Erythroblast (primary cell): ENCODE measurements at places on chromosomes 3 and 15.

DNA sequence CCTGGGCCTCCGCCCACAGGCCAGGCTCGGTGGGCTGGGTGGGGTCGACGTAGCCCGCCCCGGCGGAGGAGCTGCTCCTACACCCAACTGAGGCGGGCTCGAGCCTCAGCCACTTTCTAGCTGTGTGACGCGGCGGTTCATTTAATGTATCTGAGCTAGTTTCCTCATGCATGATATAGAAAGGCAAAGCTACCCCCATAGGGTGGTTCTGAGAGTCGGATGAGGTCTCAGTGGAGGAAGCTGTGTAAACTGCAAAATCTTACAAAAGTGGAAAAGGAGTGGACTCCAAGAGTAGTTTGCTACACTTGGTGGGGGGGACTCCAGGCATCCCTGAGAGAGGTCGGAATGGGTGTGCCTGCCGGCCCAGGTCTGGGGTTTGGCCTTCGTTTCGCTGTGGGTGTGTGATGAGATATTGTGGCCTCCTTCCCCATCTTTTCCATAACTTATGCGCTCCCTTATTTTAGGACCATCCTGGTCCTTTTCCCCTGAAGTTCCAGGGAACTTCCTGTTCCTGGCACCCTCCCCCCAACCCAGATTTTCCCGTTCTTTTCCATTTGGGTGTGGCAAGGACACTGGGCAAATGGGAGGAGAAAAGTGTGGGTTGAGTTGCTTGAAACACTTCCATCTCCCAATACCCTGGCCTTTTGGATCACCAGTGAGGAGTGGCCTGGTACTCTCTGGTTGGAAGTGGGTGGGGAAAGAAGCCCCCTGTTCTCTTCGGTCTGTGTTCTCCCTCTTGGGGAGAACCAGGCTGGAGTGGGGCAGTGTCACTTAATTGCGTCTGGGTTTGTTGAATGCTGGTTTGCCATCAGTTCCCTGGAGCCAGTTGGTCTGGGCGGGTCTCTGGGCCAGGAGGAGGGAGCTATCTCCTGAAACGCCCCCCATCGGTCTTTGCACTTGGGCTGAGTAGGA, 1.1 kb downstream of the PDIA5 start:
- peak; percentile 45 for DNase-seq

GRCh38 chr3:41148901-41149300, 50.4 kb upstream of the CTNNB1 start:
- DNase-seq, result no peak

DNA sequence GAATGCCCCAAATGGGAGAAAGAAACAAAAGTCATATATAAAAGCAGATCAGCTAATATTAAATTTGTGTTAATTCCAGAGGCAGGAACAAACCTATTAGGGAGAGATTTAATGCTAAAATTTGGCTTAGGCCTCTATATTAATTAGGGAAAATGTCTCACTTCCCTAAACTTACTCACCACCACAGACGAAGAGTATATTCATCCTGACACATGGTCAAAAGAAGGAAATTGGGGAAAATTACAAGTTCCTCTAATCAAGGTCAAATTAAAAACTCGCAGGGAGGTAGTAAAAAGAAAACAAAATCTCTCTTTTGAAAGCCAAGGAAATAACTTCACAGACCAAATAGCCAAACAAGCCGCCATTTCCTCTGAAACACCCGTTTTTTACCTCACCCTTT, 32.2 kb downstream of the GRM2 start:
- DNase-seq, result no peak

- DNase-seq, result peak; percentile 21
Measured at GRCh38 chr3:128307029-128307633, 153.8 kb downstream of the EEFSEC start.

DNA sequence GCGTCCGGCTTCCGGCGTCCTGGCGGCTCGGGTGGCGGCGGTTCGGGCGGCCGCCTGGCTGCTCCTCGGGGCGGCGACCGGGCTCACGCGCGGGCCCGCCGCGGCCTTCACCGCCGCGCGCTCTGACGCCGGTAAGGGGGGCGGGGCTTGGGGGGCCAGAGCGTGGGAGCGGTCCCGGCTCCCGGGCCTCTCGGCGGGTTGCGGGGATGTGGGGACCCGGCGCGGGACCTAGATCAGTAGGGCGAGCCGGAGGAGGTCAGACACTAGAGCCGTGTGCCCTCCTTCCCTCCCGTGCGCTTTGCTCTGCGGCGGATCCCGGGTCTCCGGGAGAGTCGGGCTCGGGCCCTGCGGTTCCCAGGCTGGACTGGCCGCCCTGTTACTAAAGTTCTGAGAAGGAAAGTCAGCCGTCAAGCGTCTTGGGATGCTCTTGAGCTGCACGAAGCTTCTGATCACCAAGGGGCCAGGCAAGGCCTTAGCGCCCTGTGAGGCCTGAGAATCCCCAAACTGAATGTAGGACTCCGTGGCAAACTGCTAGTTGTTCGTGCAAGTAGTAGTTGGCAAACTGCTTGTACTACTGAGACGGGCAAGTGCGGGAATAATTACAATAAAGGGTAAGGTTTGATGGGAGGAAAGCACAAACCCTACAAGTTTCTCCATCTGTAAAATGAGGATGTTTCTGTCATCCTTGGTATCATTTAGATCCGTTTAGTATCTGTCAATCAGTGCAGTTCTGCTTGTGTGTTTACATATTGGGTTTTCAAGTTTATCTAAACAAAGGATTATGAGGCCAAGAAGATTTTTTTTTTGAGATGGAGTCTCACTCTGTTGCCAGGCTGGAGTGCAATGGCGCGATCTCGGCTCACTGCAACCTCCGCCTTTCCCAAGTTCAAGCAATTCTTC, 587 bp downstream of the PIGX start:
- DNase-seq, result no peak

GRCh38 chr15:29690765-29691475, 131.3 kb downstream of the TJP1 start:
- DNase-seq, result no peak

- no peak for DNase-seq
Measured at GRCh38 chr15:62849316-62850106, 193.0 kb upstream of the TPM1 start.

DNA sequence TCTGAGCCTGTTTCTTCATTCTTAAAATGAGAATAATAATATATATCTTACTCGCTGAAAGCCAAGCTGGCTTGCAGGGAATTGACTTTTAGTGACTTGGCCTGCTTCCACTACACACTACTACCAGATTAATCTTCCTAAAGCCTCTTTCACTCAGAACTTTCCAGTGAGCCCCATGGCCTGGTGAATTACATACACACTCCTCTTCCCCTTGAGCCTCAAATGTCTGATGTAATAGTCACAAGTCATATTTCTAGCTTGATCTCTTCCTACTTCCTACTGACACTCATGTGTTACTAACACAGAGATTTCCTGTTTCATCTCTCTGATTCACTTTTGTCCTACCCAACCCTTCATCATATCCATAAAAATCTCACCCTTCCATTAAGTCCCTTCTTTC, 82.7 kb upstream of the SOX2 start:
- DNase-seq, result no peak

- DNase-seq, result no peak
Measured at GRCh38 chr15:40045572-40046217, 6.7 kb upstream of the SRP14 start.

DNA sequence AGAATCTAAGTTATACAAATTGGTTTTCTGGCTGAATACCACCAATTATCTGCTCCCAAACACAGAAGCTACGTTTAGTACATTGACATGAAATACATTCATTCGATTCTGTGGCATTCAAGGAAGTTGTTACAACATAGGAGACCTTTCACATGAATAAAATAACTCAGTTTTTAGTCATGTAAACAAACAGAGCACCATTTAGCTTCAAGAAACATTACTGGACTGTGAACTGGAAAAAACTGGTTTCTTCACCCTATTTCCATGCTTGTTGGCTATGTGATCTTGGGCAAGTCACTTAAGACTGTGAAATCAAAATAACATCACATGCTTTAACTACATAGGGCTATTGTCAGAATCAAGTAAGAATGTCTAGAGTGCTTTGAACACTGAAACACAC, 46.2 kb downstream of the NRG4 start:
- no peak for DNase-seq

- no peak for DNase-seq
Measured at GRCh38 chr3:99641982-99642381, 3.6 kb downstream of the COL8A1 start.

GRCh38 chr3:111989061-111989678, 9.6 kb upstream of the TAGLN3 start:
- DNase-seq, result peak; percentile 59

DNA sequence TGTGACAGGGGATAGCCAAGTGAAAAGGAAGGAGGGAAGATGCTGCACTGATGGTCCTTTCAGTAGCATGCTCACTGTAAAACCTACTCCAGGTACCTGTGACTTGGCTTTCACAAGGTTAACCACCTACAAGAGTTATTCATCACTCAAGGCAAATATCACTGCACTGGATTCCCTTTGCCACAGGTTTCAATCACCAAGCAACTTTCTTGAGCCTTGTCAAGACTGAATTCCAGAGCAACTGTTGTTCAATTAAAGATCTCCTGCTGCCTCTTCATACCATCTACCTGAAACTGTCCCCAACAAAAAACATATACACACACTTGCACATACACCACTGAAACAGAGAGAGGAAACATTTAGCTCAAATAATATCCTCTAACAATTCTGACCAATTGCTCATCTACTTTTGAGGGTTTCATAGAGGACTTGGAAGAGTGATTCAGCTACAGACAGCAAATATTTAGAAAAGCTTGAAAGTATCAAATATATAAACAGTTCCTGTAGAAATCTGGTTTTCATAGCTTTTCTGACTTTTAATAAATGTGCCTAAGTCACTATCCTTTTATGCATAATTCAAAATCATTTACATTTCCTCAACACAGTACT, 6.5 kb downstream of the IGF2BP2 start:
- no peak for DNase-seq

DNA sequence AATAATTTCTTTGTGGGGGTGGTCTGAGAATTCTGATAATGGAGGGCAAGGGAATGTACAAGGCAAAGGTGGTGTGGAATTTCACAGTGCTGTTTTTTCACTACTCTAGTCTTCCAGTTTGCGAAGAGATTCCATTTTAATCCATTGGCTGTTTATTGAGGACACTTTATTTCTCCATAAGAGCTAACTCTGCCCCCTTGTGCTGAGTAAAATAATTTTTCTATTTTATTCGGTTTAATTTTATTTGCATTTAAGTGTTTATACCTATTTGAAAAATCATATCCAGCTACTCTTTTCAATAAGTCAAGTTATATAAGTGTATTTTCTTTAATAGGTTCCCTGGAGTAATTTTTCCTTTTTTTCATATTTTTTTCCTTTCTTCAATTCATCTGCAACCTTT, 840.1 kb downstream of the TUSC7 start:
- DNase-seq, result no peak

DNA sequence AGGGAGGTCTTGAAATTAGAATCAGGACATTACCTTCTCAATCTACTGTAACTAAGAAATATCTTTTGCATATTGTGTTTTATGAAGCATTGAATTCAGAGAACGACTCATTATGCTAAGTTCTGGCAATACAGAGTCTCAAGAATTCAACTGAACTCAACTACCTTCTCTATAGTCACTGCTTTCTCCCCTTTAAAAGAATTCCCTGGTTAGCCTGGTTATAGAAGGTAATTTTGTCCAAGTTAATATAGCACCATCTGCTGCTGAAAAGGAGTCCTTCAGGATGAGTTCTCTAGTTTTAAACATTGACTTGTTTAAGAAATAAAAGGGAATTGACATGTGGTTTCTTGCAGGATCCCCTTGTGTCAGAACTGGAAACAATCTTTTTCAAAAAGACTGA, 60.2 kb downstream of the IL16 start:
- peak; percentile 8 for DNase-seq

GRCh38 chr3:129599607-129600006, 6.9 kb downstream of the PLXND1 start:
- peak; percentile 21 for DNase-seq

GRCh38 chr15:68083463-68083862, 29.3 kb downstream of the PIAS1 start:
- DNase-seq, result no peak

GRCh38 chr3:177824190-177824786, 627.0 kb upstream of the TBL1XR1 start:
- DNase-seq, result no peak

DNA sequence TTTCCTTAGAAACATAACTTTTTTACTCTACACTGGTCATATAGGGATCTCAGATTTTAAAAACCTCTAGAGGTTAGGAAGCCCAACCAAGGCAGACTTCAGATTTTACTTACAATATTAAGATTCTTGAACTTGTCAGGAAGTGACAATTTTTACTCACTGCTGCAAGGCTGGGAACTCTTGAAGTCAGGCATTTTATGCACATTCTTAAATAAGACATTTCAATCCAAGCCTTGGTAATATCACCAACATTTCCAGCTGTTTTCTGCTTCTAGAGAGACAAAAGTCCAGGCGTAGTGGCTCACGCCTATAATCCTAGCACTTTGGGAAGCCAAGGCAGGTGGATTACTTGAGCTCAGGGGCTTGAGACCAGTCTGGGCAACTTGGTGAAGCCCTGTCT, 33.6 kb upstream of the UBP1 start:
- no peak for DNase-seq

- no peak for DNase-seq
Measured at GRCh38 chr15:58457466-58457965, 25.7 kb downstream of the LIPC start.

DNA sequence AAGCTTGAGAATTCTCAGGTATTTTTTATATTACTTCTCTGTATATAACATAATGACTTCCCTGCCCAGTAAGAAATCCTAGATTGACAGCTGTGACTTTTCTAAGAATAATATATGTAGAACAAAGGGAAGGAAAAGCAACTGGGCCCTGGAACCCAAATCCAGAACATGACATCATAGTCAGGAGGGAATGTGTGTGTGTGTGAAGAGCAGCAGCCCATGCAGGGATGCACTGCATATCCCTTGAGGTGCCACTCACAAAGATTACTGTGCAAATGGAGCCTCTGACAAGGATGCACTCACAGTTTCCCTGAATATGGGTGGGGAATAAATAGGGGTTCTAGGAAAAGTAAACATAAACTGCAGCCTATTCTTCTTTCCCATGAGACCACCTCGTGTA, 279.5 kb downstream of the NEK10 start:
- DNase-seq, result no peak

GRCh38 chr3:120841264-120841663, 66.7 kb upstream of the STXBP5L start:
- DNase-seq, result no peak

DNA sequence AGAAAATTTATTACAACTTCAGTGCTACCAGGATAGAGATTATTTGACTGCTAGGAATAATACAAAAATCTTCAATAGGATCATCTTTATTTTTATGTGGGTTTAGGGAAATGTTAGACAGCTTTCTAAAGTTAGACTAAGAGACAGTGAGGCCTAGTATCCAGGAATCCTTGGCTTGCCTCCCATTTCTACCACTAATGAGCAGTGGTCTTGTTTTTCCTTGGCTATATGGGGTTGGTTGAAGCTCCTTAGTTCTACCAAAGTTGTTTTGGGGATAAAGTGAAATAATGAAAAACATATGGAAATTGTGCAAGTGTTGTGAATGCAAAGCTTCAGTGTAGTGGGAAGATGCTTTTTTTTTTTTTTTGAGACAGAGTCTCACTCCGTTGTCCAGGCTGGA, 16.8 kb downstream of the AP4E1 start:
- DNase-seq, result no peak

GRCh38 chr15:28260722-28261121, 61.3 kb downstream of the HERC2 start:
- DNase-seq, result no peak
